ENCODE measurements at places on chromosomes 13 and 19.
A peak's percentile ranks its signal among the peaks of the same experiment; 100 is the strongest.

- DNase-seq, result no peak
Measured at GRCh38 chr19:33254245-33254824, 28.7 kb upstream of the SLC7A10 start.

GRCh38 chr19:37973666-37974065 is 66.7 kb downstream of the SIPA1L3 start:
- no peak for DNase-seq

DNA sequence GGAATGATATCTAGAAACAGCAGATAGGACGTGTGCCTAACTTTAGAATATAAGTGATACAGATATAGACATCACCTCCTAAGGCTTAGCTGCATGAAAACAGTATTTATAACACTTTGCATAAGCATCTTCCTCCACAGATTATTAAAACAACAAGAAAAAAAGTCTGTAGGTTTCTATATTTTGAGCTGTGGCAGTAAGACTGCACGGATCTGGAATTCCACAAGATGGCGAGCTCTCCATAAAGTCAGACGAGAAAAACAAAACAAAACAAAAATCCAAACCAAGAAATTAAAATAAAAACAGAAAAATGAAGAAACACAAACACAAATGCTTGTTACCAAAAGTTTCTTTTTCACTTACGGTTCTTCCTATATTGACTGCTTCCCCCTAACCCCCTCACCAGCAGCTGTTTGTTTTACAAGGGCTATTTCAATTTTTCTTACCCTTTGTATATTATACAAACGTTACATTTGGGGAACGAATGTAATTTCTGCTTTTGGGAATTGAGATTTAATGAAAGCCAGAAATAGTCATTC is 285.8 kb downstream of the MYO16 start:
- DNase-seq, result no peak

DNA sequence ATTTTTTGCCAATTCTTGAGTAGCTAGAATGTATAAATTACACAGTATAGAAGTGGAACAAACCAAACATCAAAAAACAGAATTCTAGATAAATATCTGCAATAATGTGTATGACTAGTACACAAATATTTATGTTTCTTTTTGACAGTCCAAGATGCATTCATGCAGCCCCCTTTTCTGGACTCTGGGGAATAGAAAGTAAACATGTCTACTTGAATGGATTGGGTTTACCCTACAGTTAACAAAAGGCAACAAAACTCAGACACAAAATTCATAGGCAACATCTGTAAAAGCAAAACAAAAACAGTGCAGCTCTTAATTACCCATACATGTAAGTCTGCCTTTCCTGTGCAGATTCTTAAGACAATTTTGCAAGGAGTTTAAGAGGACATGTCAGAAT is 419.4 kb upstream of the DACH1 start:
- DNase-seq, result no peak

DNA sequence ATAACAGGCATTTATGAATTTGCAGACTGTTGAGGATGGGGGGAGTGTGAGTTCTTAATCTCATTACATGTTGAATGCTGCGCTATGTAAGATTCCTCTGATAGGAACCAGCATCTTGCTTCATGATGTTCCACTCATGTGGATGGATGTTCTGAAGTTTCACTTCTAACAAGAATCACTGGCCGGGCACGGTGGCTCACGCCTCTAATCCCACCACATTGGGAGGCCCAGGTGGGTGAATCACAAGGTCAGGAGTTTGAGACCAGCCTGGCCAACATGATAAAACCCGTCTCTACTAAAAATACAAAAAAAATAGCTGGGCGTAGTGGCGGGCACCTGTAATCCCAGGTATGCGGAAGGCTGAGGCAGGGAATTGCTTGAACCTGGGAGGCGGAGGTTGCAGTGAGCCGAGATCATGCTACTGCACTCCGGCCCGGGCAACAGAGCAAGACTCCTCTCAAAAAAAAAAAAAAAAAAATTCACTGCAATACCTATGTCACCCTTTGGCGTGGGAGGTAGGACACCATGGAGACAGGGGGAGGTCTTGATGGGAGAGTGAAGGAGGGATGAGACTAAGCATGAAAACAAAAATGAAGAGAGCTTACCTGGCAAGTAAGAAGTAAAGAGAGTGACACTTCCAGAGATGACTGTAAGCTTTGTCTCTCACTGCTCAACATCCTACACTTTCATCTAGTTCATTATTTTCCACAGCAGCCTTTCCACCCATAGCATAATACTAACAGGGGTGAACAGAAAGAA is 133.0 kb downstream of the DCT start:
- no peak for DNase-seq

GRCh38 chr19:13040948-13041292 is 45.6 kb downstream of the NFIX start:
- DNase-seq, result no peak

GRCh38 chr19:1945899-1946298 is 4.9 kb downstream of the CSNK1G2 start:
- DNase-seq, result no peak

DNA sequence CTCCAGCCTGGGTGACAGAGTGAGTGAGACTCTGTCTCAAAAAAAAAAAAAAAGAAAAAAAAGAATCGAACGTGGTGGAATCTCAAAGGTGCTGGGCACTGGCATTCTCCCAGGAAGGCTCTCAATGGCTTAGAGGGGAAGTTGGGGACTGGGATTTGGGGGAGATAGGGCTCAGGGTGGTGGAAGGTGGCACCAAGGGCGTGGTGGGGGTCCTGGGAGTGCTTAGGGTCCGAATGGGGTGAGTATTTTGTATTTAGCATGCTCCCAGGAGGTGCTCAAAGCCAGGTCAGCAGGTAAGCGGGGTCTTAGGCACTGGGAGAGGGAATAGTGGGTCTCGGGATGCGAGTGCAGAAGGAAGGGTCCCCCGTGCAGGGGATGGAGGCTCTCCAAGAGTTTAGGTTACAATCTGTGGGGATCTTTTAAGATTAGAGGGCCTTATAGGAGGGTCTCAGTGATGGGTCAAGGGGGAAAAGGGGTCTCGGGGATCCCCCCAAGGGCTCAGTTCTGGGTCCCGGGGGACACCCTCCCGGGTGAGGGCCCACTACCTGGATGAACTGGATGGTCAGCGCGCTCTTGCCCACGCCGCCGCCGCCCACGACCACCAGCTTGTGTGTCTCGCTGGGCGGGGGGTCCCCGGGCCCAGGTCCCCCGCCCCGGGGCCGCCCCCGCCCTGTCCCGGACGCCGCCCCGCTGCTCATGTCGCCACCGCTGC is 386 bp downstream of the RRAS start:
- no peak for DNase-seq

- no peak for DNase-seq
Measured at GRCh38 chr19:50232600-50232999, 29.2 kb downstream of the MYH14 start.

DNA sequence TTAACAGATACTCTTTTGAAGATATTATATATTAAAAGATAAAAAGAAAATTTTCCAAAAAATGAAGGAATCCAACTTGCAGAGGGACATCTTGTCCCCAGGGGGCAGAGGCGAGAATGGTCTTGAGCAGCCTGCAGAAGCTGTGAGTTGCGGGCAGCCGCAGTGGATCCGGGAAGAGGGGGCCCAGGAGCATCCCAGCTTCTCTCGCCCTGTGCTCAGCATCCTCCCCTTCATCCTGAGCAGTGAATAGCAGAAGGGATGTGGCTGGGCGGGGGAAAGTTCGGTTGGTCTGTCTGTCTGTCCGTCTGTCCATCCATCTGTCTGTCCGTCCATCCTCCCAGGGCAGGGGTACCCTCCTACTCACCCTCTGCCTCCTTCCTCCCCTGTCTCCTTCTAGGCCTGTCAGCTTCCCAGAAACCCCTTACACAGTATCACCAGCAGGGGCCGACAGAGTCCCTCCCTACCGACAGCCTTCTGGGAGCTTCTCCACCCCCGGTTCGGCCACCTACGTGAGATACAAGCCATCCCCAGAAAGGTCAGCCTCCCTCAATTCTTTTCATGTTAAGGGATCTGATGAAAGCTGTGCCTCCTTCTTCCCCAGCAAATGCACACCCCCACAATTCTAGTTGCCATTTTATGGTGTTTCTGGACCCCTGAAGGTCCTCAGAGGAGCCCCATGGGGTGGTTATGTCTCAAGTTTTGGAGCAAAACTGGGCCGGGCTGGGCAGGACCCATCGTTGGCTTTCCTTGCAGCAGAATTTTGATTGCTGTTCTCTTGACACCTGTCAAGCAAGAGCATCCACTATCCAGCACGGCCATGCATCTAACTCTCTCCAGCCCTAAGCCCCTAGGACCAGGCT is 81.6 kb downstream of the DPF1 start:
- no peak for DNase-seq

- no peak for DNase-seq
Measured at GRCh38 chr19:679418-680286, 3.5 kb downstream of the FSTL3 start.

- no peak for DNase-seq
Measured at GRCh38 chr13:38255600-38255999, 94.1 kb upstream of the UFM1 start.

DNA sequence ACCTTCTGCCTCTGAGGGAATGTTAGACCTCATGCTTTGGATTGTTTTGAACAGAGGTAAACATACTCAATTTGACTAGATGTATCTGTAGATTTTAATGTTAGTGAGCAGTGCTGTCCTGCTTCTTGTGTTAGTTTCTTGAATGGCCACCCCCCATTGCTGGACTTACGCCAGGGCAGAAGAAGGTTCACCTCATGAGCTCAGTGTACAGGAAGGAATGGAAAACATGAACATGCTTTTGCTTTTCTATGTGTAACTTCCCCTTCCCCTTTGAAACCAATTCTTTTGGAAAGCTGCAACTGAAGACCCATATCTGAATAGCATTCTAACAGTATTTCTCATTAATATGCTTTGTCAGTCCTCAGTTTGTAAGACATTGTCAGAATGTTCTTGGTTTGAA is 32.3 kb downstream of the WASF3 start:
- DNase-seq, result no peak

DNA sequence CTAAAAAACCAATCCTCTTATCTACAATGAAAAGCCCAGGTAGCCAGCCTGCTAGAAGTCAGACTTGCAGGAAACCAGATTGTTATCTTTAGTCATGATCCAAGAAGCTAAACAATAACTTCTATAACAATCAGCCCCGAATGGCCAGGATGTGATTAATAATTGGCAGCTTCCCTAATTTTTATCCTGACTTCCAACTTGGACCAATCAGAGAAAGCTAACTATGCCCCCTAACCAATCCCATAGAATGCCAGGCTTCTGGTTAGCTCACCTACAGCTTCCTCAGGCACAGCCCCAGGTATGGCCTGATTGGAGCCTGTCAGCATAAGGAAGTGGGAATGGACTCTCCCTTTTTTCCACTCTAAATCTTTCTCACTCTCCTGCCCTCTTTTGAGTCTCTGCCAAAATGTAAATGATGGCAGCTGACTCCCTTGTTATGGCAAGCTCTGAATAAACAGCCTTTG is 394.9 kb downstream of the DLEU7 start:
- DNase-seq, result peak; percentile 30

DNA sequence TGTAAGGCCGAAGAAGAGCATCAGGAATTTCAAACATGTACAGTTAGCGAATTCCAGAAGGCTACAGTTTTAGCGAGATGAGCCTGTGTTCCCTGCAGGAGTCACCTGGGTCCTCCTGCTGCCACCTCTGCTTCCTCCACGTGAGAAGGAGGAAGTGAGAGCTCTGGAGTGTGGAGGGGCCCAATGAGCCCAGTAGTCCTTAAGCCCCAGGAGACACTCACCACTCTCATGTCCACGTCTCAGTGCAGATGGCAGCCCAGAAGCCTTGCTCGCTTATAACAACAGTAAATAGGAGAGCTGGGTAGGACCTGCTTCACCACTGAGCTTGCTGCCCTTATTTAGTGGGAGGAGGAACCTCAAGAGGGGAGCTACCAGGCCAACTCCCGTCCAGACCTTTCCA is 44.3 kb downstream of the SERP2 start:
- DNase-seq, result no peak

Measured in NCI-H187 treated with DMSO at 0.1 percent for 48 hours (cell line).